Activated CD8-positive, alpha-beta memory T cell treated with anti-CD3 and anti-CD28 coated beads for 1 hour (primary cell): ENCODE measurements at places on chromosomes 3 and 15.

GRCh38 chr3:111999484-112000324, 982 bp downstream of the TAGLN3 start:
- DNase-seq, result no peak

- DNase-seq, result no peak
Observed at GRCh38 chr15:59444980-59445545, 7.1 kb downstream of the FAM81A start.

DNA sequence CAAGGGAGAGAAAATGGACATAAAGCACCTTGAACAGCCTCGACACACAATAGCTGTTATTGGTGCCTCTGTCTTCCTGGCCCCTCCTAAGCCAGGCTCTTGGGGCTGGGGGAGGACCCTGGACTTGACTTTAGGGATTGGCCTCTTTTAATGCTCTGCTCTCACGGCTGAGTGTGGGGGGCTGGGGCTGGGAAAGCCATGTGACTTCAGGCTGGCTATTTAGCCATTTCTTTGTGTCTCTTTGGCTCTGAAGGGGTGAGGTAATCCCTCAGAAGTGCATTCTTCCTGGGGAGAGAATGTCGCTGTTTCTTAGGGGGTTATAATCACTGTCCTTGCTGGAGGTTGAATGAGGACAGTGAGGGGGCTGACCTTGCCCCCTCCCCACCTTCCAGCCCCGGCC, 26.2 kb downstream of the MAGEF1 start:
- no peak for DNase-seq

DNA sequence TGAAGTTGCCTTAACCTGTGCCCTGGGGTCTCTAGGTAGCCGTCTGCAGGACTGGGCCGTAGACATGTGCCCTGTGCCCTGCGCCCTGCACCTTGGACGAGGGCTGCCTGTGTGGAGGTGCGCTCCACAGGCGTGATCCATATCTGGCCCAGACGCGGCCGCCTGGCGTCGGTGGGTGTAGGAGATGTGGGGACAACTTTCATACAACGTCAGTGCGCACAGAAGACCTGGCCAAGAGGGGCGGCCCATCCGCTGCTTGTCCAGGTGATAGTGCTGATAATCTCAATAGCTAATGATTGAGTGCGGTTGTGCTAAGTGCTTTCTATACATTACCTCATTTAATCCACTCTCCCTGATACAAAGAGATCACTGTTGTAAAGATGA, 665 bp upstream of the RASGRP1 start:
- no peak for DNase-seq

GRCh38 chr3:100158918-100159330, 44.6 kb upstream of the FILIP1L start:
- DNase-seq, result no peak

DNA sequence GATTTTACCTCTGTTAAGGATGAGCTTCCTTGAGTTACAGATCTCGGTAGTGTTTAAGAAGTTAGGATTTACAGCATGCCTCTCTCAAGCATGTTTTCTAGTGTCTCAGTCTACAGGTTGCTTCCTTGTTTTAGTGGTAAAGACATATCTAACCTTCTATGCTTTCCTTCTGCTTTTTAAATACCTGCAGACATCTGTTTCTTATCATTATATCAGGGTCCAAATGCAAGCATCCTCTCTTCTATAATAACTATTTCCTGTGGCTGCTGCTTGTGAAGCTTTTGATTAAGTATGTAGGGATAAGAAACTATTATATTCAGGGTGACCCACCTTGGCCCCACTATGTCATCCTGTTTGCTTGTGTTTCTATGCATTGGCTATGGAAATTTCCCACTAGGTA, 112.2 kb upstream of the LRRFIP2 start:
- no peak for DNase-seq

GRCh38 chr3:173743516-173743915, 346.0 kb downstream of the NLGN1 start:
- DNase-seq, result no peak

DNA sequence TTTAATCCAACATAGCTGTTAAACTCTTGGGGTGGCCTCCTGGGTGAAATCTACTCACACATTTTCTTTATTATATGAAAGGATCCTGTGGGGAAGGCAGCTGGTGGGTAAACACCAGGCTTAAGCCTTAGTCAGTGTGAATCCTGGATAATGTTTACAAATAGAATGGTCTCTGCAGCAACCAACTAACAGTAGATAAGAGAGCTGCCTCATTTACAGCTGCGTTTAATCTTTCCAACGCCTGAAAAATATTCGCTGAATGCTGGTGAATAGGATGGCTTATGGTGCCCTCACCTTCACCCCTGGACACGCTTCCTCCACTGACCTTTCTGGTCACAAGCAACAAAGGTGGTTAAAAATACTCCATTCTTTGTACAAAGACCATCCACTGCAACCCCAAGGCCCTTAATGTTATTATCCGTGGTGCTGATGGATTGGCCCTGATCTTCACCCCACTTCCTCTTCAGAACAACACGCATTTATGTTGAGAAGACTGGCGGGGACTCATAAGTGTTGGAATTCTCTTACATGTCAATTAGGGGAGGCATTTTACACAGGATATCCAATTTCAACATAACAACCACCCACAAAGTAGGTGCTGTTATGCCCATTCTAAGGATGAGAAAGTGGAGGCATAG, 120.0 kb upstream of the FRMD4B start:
- DNase-seq, result no peak

- no peak for DNase-seq
Observed at GRCh38 chr15:76799760-76800159, 105.4 kb downstream of the SCAPER start.

- DNase-seq, result no peak
Observed at GRCh38 chr3:139988472-139989156, 53.6 kb downstream of the CLSTN2 start.

DNA sequence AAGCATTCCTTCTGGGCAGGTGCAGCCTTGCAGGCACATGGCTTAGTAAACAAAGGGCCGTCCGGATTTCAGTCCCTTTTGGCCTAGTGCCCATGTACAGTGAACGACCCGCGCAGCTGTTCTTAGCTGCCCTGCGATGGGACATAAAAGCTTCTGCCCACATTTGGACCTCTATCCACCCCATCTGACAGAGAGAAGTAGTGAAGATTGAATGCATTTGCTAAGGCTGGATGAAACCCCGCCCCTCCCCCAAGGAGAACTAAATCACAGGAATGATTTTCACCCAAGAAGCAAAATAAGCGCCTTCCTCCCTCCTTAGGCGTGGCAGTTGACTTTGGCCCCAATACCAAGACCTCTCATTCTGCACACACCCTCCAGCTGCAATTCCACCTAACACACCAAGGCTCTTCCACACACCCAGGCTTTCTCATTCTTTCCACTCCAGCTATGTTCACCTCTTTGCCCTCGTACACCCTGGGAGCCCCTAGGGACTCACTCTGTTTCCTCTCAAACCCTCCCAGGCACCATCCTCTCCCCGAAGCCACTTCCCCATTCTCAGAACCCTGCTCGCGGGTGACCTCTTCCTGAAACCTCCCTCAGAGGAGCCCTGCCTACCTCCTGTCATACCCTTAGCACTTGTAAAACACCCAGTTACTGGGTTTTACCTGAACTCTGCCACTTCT, 14.1 kb upstream of the HRH1 start:
- no peak for DNase-seq

- DNase-seq, result no peak
Observed at GRCh38 chr3:20055020-20055775, 15.0 kb downstream of the KAT2B start.

DNA sequence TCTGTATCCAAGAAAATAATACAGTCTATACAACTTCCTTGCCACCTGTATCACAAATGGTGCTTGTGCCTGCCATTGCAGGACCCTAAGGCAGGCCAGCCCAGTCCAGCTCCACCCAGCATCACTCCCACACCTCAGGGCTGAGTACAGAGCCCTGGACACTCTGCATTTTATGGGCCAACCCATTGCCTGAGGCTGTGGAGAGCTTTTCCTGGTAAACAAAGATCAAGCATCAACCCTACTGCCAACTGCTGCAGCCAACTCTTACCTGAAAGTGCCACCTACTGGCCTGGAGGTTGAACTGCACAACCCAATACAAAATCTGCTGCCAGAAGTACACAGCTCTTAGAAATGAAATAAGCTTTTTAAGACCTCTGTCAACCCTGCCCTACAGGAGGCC, 1082.2 kb downstream of the NAALADL2 start:
- no peak for DNase-seq

DNA sequence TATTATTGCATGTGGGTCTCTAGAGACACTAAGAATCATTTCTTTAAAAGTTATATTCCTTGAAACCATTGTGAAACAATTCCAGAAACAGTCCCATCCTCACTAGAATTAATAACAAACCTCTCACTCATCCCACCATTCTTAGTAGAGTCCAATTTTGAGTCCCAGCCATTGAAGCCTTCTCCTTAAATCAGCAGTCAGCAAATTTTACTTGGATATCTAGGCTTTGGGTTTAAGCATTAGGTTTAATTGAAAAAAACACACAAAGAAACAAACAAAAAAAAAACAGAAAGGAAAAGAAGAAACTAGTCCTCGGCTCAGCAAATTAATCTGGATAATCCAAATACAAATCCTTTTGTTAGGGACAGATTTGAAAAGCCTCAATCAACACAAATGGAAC, 109.3 kb downstream of the LRRC3B start:
- no peak for DNase-seq

DNA sequence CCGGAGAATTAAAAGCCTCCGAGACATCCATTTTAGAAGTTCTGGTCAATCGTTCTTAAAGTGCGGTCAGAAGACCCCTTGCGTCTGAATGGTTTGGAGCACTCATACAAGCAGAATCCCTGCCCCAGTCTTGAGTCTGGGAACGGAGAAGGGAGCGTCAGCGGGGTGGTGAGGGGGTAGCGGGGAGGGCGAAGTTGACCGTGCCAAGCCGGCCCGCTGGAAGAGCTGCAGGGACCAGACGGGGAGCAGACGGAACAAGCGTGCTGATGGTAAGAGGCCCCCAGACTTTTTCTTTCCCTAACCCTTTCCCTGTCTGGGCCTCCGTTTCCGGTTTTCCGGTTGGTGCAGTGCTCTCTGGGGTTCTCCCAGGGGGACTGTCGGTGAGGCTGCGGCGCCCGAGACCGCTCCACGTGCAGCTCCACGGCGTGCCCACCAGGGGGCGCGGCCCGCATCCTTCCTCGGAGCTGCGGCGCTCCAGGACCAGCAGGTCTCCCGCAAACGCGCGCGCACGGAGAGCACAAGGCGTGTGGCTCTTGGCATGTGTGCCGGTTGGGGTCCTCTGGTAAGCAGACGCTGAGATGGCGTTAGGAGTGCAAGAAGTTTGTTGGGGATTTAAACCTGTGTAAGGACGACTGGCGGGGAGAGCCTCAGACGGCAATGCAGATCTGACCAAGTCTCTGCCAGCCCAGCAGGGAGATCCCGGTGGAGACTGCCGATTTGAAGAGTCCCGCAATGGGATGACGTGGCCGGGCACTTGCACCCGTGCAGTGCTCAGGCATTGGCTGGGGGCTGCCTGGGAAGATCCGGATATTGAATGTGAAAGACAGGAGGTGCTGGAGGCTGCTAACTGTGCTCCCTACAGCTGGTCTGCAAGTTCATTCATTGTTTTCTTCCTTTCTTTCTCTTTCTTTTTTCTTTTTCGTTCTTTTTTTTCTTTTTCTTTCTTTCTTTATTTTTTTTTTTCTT, 19.2 kb upstream of the CORO2B start:
- DNase-seq, result peak; percentile 56

GRCh38 chr15:66362776-66363175, 6.3 kb upstream of the TIPIN start:
- DNase-seq, result no peak

GRCh38 chr3:185335799-185336198, 27.1 kb upstream of the MAP3K13 start:
- no peak for DNase-seq

DNA sequence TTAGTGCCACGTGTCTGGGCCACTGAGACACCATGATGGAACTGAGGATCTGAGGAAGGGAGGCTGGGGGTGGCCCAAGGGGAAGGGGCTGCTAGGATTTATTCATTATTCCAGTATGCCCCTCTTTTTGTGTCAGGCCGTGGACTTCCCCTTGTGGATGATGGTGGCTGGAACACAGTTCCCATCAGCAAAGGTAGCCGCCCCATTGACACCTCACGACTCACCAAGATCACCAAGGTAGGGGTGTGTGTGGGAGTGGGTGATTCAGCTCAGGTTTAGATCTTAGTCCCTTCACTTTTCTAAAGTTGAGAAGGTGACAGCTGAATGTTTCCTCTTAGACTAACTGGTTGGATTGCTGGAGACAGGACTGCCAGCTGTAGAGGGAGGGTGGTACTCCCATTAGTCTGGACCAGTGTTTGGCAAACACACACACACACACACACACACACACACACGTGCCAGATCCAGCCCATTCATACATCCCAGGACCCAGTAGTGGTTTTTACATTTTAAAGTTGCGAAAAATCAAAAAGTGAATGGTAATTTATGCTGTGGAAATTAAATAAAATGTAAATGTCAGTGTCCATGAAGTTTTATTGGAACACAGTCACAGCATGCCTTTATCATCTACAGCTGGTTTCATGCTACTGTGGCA, 11.4 kb downstream of the EIF4G1 start:
- DNase-seq, result no peak

GRCh38 chr3:32819551-32820348, 2.0 kb downstream of the TRIM71 start:
- DNase-seq, result no peak

DNA sequence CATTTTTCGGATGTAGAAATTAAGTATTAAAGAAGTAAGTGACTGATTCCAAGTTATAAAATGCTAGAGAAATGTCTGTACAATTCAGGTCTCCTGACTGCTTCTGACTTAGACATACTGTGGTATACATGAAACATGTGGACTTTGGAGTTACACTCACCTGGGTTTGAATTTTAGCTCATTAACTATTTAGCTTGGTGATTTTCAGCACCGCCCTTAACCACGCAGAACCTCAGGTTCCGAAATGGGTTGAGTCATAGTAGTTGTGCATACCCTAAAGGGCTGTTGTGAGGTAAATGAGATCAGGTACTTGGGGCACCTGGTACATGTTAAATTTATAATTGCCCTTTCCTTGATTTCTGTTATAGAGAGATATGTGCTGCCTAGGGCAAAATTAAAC, 32.9 kb upstream of the UTS2B start:
- DNase-seq, result no peak

DNA sequence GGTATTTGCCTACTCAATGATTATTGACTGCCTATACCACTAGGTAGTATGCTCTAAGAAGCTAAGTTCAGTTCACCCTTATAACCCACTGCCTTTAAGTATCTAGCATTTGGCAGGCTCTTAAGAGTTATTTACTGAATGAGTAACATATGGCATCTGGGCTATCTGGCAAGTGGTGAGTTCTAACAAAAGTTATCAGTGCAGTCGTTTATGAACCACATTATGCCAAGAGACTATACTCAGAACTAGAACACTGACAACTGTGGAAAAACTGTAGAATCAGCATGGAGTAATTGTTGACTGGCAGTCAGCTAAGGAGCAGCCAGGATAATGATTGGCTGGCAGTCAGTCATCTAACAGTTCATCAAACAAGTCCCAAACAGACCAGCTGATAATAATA, 25.8 kb downstream of the RAF1 start:
- DNase-seq, result no peak

DNA sequence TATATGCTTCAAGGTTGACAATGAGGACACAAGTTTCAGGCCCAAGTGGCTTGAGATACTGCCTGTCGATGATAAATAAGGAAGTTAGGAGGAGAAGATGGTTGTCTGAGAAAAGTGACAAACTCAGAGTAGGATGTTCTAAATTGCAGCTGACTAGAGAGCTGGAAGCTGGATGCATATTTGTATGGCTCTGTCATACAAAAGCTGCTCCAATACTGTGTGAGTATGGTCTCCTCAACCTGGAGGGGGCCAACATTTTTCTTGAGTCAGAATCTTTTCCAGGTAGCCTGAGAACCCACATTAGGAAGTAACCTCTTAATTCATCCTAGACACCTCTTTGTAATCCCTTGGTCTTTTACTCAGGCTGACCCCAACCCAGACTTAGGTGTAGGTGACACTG, 28.4 kb upstream of the TPRG1 start:
- DNase-seq, result no peak
